T-helper 17 cell (primary cell): ENCODE measurements at places on chromosomes 7 and 10.
A peak's percentile ranks its signal among the peaks of the same experiment; 100 is the strongest.

DNA sequence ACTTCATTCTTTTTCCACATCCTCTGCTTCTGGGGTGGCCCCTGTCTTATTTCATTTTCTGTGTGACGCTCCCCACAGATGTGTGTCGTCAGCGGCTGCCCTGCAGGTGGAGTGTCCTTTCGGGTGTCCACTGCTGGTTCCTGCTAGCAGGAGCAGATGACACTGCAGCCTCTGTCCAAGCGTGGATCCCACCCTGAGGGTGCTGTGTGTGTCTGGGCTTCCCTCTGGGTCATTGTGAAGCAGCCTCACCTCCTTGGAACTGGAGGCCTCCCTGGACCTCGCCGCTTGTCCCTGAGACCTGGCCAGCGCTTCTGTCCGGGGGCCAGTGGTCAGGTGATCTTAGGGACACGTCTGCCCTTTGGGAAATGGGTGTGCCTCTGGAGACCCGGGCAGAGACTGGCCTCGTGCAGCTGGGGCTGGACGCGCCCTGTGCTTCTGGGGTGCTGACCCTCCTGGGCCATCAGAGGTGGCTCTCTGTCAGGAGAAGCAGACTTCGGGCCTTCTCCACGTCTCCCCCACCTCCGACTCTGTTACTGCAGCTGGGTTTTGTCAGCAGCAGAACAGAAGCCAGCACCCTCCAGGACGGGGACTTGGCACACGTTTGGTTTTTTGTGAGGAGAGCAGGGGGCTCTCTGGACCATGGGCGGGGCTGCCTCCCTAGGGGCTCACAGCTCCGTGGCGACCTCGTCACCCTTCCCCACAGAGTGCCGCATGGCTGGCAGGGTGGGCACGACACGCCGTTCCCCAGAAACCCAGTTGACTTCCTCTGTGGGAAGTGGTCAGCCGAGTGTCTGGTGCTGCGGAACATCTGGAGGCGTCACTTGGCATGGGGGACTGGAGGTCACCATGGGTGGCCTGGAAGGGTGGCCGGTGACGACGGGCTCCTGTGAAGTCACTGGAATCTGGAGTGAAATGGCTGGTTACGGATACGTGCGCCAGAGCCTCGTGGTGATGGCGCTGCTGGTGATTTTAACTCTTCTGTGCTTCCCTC, 48.4 kb downstream of the INPP5A start:
- DNase-seq, result no peak

DNA sequence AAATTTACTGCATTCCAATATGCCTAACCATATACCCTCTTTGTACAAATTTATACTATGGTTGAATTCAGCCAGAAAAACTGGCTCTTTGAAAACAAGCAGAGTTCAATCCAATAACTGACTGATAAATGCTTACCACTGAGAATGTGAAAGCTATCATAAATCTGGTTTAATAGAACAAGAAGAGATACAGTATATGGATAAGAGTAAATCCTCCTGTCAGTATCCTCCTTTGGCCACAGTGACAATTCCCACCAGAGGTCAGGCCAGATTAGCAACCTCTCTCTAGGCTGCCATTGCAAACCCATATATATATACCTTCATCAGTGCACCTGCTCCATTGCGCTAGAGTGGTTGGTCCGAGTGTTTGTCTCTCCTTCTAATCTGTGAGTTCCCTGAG, 647.2 kb downstream of the GRM8 start:
- no peak for DNase-seq

- peak; percentile 17 for DNase-seq
These were observed 637 bp downstream of the HSPA14 start for GRCh38 chr10:14838582-14839304.

- no peak for DNase-seq
These were observed 17.3 kb upstream of the CSGALNACT2 start for GRCh38 chr10:43120929-43121314.

DNA sequence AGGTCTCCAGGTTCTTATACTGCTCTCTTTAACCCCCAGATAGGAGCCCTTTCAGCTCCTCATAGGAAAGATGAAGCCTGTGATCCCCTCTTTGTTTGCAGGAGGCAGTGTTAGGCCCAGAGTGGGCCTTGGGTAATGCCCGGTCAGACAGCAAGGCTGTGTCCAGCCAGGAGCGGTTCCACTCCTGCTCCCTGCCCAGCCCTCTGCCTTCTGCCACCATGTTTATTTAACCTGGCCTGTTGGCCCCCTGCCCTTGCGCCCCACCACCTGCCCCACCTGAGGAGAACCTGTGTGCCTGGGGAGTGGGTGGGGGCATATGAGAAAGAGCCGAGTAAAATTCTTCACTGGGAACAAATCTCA, 24.3 kb downstream of the CDH23 start:
- no peak for DNase-seq

- no peak for DNase-seq
These were observed 100.2 kb upstream of the SP4 start for GRCh38 chr7:21327422-21328409.
